ENCODE measurements at places on chromosomes 11 and 22.

DNA sequence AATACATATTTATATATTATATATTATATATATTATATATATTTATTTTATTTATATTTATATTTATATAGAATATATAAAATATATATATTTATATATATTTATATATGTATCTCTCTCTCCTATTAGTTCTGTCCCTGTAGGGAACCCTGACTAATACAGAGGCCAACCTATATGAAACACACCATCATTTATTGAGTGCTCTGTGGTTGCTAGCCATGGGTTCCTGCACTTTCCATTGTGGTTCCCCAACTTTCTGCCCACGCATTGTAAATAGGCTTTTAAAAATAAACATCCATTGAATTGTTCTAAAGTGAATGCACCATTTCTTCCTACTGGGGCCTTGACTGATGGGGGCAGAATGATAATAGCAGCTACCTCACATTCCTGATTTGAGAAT, 93.8 kb upstream of the SESN3 start:
- no peak for DNase-seq

- no peak for DNase-seq
Measured at GRCh38 chr11:130178441-130179339, 19.1 kb downstream of the ST14 start.

DNA sequence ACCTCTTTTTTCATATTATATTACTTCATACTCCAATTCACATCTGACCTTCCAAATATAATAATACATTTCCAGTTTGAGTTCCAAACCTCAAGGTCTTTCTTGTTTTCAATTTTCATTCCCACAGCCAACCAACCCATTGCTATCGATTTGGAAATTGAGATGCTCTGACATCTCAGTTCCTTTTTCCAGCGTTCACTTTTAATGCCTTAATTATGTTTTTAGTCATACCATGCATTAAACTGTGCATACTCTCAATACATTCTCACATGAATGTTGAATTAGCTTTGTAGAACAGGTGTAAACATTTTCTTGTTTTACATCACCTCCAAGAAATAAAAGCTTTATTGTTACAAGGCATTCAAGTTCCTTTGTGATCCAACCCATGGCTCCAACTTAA, 294.2 kb upstream of the ANO3 start:
- no peak for DNase-seq

- DNase-seq = no peak
Measured at GRCh38 chr11:33530815-33531214, 169.8 kb downstream of the C11orf91 start.

DNA sequence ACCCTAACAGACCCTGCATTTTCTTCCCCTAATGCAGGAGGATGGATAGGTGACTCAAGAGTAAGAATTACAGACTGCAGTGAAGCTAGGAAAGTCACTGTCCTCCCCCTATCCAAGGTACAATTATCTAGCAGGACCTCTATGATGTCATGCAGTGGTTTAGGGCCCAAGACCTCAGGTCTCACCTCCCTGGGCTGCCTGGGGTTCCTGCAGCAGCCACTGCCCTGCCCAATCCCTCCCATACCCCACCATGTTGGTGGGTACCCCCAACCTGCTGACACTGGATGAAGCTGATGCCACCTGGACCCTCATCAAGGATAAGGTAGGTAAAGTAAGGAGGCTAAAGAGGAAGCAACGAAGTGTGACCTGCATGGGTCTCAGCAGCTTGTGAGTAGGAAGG, at the start of gene C11orf42:
Gene C11orf42, plus strand, starts transcription at position 192 of the 400 bp plus-strand sequence. Its CDS starts 59 bp downstream, at position 251.
- DNase-seq = no peak
